ENCODE measurements at places on chromosomes 12 and 14.
A peak's percentile ranks its signal among the peaks of the same experiment; 100 is the strongest.

DNA sequence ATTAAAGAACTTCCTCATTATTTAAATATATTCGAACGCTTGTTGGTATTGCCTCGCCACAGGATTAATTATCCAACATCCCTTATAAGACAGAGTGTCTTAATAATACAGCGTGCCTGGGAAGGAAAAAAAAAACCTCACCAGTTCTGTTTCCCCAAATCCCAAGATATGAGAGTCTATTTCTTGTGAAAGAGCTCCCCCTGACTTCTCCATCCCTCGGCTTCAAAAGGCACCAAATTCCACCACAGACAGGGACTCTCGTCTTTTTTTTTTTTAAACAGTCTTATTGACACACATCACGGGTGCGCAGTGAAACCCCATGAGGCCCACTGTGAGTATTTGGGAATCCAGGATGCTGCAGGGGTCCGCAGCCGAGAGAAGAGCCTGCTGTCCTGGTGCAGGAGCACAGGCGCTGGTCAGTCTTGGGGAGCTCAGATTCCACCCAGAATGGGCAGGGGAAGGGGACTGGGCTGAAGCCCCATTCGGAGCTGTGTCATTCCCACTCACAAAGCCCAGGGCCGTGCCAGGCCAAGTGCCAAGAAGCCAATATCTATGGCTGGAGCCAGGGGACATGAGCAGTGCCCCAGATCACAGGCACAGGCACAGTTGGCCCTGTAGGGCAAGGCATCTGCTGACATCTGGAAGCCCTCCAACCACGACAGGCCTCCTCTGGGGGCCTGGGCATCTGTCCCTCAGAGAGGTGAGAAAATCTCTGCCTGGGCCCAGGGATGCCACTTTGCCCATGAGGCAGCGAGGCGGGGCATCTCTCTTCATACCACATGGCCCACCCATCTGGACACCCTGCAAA is 71.9 kb downstream of the BCL11B start:
- DNase-seq, result no peak

GRCh38 chr12:128844031-128844635 is 9.1 kb upstream of the GLT1D1 start:
- DNase-seq, result no peak

DNA sequence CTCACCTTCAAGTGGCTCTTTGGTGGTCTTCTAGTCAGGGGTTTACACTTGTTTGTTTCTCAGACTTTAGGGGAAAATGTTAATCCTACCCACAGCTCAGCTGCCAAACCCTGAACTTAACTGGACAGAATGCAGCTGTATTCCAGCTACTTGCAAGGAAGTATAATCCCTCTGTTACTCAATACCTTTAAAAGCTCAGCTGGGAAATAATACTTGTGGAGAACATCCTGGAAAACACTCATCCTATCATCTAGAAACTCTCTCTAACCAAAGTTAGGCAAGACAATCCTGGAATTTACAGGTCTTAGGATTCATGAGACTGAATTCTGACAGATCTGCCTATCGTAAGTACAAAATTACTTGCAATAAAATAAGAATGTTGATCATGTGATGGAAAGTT is 404.1 kb downstream of the ADAMTS20 start:
- no peak for DNase-seq

- DNase-seq, result no peak
These were observed 12.5 kb downstream of the P2RX7 start for GRCh38 chr12:121145221-121145620.

DNA sequence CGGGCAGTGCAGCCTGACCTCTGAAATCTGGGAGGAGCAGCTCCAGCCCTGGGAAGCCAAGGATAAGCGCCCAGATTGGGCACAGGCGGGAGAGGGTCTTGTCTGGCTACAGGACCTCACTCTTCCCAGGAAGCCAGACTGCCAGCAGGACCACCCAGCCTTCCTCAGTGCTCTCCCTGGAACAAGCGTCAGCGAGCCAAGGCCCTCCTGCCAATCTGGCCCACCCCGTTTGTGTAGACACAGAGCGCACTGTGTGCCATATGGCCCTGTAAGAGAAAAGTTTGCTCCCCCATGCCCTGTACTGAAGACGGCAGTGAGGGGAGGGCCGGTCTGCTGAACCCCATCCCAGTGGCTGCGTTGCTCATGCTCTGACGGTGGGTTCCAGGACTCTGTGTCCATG is 1.2 kb upstream of the C14orf180 start:
- DNase-seq, result no peak

DNA sequence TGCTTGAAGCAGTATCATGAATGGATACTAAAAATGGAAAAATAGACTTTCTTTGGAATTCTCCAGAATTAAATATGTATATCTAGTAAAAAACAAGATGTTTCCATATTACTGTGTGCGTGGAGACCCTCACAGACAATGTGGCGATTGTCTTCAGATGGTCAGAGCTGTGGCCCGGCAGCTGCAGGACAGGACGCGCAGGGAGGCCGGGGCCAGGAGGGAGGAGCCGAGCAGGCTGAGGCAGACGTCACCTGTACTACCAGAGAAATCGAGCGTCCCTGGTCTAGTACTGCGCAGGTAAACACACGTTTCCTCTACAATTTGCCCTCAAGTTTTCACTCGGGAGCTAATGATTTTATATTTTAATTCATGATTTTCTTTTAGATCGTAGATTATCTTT is 22.8 kb downstream of the DDX51 start:
- no peak for DNase-seq

GRCh38 chr12:51005671-51006070 is 20.5 kb downstream of the SLC11A2 start:
- no peak for DNase-seq

DNA sequence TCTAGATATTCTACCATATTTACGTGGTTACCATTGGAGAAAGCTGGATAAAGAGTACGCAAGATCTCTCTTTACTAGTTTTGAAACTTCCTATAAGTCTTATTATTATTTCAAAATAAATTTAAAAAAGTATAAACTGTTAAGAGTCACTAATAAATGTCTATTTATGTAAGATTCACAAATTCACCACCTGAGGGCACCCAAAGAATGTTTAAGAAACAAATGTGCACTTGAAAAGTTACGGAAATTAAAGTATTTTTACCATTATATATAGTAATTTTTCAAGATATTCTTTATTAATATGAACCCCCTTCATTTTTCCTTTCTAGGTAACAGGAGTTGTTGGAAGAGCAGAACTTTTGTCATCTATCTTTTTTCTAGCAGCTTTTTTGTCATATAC is 11.9 kb downstream of the TMTC3 start:
- no peak for DNase-seq

- DNase-seq, result peak; percentile 79
These were observed 9.6 kb upstream of the FOXG1 start for GRCh38 chr14:28756884-28757570.
